ENCODE measurements at places on chromosomes 6 and 20. TPM values are rescaled to one million over a fixed set of nuclear protein-coding genes. Genes with fewer than 3 reads are reported as not detected.

GRCh38 chr6:11921017-11921438 lies 91.1 kb upstream of the HIVEP1 start:
- peak overlapping the region; percentile 37 for H3K27ac ChIP-seq
- peaks cover 4% of the 10 kb centered on the region for H3K4me1 ChIP-seq
- H3K4me3 ChIP-seq, result no peak overlapping the region

DNA sequence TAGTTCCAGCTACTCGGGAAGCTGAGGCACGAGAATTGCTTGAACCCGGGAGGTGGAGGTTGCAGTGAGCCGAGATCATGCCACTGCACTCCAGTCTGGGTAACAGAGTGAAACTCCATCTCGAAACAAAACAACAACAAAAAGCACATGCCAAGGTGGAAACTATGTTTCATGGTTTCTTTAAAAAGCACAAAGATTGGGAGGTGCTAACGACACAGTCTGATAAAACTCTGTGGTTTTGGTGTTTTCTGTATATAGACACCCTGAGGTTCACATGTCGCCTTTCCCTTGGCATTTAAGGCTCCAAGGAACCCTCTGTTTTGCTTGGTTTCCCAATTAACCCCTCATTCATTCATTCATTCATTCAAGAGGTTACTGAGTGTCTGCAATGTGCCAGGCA lies 253.4 kb upstream of the SULF2 start:
- H3K4me3 ChIP-seq, result no peak overlapping the region
- H3K4me1 ChIP-seq, result peaks cover 8% of the 10 kb centered on the region
- no peaks in the 10 kb centered on the region for H3K27me3 ChIP-seq
- no peak for DNase-seq
- H3K36me3 ChIP-seq, result no peaks in the 10 kb centered on the region
- peak overlapping the region; percentile 40 for H3K27ac ChIP-seq

DNA sequence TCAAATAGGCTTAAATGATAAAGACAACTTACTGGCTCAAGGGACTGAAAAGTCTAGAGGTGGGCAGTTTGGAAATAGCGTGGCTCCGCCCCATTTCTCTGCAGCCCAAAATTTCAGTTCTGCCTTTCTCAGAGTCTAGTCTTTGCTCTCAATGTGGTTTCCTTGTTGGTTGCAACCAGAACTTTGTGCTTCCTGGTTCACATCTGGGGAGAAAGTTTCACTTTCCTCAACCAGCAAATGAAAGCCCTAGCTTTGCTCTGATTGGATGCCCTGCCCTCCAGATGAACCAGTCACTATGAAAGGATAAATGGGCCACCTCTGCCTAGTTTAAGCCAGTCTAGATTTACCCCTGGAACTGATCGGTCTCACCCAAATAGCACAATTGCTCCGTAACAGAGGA lies 14.9 kb downstream of the SYCP2L start:
- no peak for DNase-seq
- no peak overlapping the region for H3K27ac ChIP-seq
- H3K27me3 ChIP-seq, result no peaks in the 10 kb centered on the region
- H3K4me3 ChIP-seq, result no peak overlapping the region
- peaks cover 8% of the 10 kb centered on the region for H3K4me1 ChIP-seq

DNA sequence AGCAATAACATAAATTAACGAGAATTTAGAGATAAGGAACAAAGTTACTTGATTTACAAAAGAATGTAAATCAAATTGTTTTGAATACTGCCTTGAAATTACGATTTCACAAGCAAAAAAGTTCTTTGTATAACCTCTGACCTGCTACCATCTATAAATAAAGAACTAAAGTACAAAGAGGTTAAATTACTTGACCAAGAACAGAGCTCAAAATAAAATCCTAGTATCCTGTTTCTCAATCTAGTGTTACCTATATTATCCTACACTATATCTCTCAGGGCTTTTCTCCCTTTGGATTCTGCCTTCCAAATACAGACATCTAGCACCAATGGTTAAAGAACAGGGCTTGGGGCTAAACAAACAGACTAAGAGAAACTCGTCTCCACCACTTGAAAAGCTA lies 43.8 kb downstream of the PLN start:
- H3K36me3 ChIP-seq, result peaks cover 14% of the 10 kb centered on the region
- H3K4me3 ChIP-seq, result no peak overlapping the region
- no peaks in the 10 kb centered on the region for H3K4me1 ChIP-seq
- H3K27me3 ChIP-seq, result no peaks in the 10 kb centered on the region
- no peak overlapping the region for H3K27ac ChIP-seq

- no peak overlapping the region for H3K4me3 ChIP-seq
- no peaks in the 10 kb centered on the region for H3K4me1 ChIP-seq
- no peak overlapping the region for H3K27ac ChIP-seq
Measured at GRCh38 chr6:99111590-99111989, 163.8 kb upstream of the FBXL4 start.

- H3K27ac ChIP-seq, result no peak overlapping the region
- no peak overlapping the region for H3K4me3 ChIP-seq
- DNase-seq, result no peak
- no peaks in the 10 kb centered on the region for H3K36me3 ChIP-seq
Measured at GRCh38 chr20:40476461-40476860, 212.6 kb downstream of the MAFB start.

DNA sequence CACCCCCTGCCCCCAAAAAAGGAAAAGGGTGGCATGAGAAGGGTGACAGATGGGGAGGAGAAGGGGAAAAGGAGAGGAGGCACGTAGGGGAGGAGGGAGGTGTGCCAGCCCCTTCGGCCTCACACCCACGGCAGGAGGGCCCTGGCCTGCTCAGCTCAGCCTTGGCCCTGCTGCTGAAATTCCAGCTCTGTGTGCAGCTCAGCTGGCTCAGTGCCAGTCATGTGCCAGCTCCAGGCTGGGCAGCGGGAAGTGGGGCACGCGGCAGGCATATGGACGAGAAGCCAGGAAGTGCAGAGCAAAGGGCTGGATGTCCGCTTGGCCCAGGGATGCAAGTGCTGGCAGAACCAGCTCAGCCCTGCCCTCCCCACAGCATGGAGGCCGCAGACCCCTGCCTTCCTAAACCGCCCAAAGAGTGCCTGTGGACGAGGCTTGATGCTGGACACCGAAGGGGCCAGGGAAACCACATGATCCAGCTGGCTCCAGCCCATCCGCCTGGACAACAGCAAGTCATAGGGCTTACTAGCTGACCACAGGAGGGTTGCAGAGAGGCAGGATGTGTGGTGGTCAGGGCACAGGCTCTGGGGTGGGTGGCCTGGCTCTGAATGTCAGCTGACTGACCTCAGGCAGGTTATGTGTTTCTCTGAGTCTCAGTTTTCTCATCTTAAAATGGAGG lies 60.2 kb downstream of the NOL4L start:
- no peaks in the 10 kb centered on the region for H3K27me3 ChIP-seq
- peaks cover 91% of the 10 kb centered on the region for H3K4me1 ChIP-seq
- H3K4me3 ChIP-seq, result no peak overlapping the region
- no peak for DNase-seq

DNA sequence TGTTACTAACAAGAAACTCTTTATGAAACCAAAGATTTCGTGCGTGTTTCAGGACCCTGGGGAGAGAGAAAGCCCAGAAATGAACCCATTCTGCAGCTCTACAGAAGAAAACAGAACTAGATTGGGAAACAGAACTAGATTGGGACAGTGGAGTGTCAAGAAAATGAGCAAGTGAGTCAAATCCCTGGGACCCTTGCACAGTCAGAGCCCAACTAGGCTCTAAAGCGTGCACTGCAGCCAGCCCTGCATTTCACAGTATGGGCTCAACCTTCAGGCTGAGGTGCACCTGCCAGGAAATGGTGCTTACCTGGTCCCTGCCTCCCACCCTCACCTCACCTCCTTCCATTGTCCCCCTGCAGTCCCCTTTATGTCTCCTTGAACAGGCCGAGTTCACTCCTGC lies 39.7 kb downstream of the BFSP1 start:
- H3K4me1 ChIP-seq, result no peaks in the 10 kb centered on the region
- H3K36me3 ChIP-seq, result no peaks in the 10 kb centered on the region
- no peak overlapping the region for H3K27ac ChIP-seq
- H3K27me3 ChIP-seq, result no peaks in the 10 kb centered on the region
- DNase-seq, result no peak
- no peak overlapping the region for H3K4me3 ChIP-seq

DNA sequence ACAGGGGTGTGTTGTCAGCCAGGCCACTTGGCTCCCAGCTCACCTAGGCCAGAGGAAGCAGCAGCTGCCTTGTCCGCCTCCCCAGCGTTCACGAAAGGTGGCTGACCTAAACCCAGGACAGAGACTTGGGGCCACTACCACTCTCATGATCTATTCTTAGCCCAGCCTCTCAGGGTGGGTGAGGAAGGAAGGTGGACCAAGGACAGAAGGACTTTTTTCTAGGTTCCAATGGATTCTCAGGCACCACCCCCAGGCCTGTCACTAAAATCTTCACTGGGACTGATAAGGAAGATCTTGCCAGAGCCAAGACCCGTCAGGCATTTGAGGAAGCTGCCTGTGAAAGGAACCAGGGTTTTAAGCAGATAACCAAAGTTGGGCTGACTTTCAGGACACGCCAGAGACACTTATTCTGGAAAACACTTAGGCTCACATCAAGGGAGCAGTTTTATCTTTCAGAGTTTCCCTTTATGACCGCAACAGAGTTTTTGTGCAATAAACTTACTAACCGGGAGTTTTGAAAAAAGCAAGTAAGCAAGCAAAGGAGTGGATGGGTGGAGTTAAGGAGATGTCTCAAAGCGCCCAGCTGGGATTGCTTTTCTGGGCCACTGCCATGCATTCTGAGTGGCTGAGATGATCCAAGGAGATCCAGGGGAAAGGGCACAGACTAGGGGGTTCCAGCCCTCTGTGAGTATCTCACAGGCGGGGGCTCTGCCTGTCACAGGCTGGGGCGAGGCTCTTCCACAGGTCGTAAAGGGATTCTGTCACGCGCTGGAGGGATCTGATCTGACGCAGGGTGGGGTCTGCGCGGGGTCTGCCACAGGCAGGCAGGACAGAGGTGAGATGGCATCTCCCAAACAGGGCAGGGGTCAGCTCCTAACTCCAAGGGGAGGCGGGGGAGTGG lies 989 bp downstream of the FITM2 start:
- H3K4me1 ChIP-seq, result peaks cover 9% of the 10 kb centered on the region
- peak; percentile 1 for DNase-seq
- H3K36me3 ChIP-seq, result no peaks in the 10 kb centered on the region
- H3K27ac ChIP-seq, result no peak overlapping the region
- H3K4me3 ChIP-seq, result peak overlapping the region; percentile 89

- no peaks in the 10 kb centered on the region for H3K36me3 ChIP-seq
- no peaks in the 10 kb centered on the region for H3K4me1 ChIP-seq
- H3K27ac ChIP-seq, result no peak overlapping the region
- no peak for DNase-seq
Measured at GRCh38 chr6:78502386-78502887, 364.9 kb upstream of the IRAK1BP1 start.

GRCh38 chr6:903761-904160 lies 210.8 kb upstream of the EXOC2 start:
- no peaks in the 10 kb centered on the region for H3K27me3 ChIP-seq
- H3K36me3 ChIP-seq, result no peaks in the 10 kb centered on the region
- no peak overlapping the region for H3K27ac ChIP-seq

GRCh38 chr6:159979136-159979874 lies 10.4 kb downstream of the IGF2R start:
- H3K4me1 ChIP-seq, result peaks cover 71% of the 10 kb centered on the region
- H3K27me3 ChIP-seq, result no peaks in the 10 kb centered on the region
- H3K36me3 ChIP-seq, result no peaks in the 10 kb centered on the region
- H3K27ac ChIP-seq, result peak overlapping the region; percentile 53

DNA sequence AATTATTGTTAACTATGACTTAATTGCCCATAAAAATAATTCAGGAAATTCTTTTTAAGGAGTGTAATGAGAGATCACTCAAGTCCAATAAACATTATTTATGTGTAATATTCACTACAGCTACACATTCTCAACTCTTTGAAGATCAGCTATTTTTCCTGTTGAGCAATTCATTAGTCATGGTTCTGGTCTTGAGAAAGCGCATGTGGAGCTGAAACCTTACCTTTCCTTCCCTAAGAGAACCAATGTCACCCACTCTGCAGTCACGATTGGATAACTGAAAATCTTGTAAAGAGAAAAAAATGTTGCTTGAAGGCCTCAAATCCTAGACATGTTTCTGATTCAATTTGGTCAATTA lies 736.9 kb upstream of the MARCKS start:
- H3K27me3 ChIP-seq, result no peaks in the 10 kb centered on the region
- no peaks in the 10 kb centered on the region for H3K4me1 ChIP-seq
- no peak for DNase-seq
- H3K27ac ChIP-seq, result no peak overlapping the region
- H3K4me3 ChIP-seq, result no peak overlapping the region

GRCh38 chr20:50548396-50548795 lies 38.2 kb downstream of the PTPN1 start:
- H3K27me3 ChIP-seq, result no peaks in the 10 kb centered on the region
- peaks cover 11% of the 10 kb centered on the region for H3K4me1 ChIP-seq
- H3K36me3 ChIP-seq, result peaks cover 5% of the 10 kb centered on the region

GRCh38 chr6:163232015-163232523 lies 182.4 kb upstream of the QKI start:
- no peaks in the 10 kb centered on the region for H3K4me1 ChIP-seq
- no peak for DNase-seq
- no peak overlapping the region for H3K27ac ChIP-seq

DNA sequence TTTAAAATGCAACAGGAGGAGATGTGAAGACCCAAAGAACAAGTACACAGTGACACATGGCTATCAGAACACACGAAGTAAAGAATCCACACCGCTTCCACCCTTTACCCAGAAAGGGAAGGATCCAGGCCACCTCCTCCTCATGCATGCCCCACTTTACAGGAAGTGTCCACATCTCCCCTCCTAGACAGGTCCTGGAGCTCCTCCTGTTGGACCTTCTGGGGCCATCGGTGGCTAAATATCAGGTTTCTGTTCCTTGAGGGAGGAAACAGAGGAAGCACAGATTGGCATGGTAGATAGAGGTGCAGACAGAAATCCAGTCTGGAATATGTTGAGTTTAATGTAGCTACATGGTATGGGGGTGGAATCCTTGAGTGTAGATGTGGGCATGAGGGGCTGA lies 10.9 kb downstream of the NINL start:
- no peaks in the 10 kb centered on the region for H3K36me3 ChIP-seq
- no peak overlapping the region for H3K4me3 ChIP-seq
- DNase-seq, result no peak

The TUBB1 gene
- total RNA-seq, result 0.47 TPM

The FAM135A gene
- total RNA-seq, result 11.1 TPM

The SRMS gene
- 0.05 TPM for total RNA-seq

The GJA1 gene
- 14.6 TPM for total RNA-seq

The PGBD1 gene
- total RNA-seq, result 3.2 TPM

The C20orf141 gene
- not detected for total RNA-seq

The CARMIL1 gene
- total RNA-seq, result 17.4 TPM

The SNPH gene
- 0.71 TPM for total RNA-seq

The CTAGE9 gene
- not detected for total RNA-seq

The SLPI gene
- 28.0 TPM for total RNA-seq

All from thymus (tissue), 14 donors.